Placental epithelial cell (primary cell): ENCODE measurements at places on chromosomes 13 and 19. TPM values are rescaled to one million over a fixed set of nuclear protein-coding genes. Genes with fewer than 3 reads are reported as not detected.

The MYO16 gene
- under 0.01 and 0.54 TPM in 2 replicates for total RNA-seq

The EMC10 gene
- 45.1 and 103 TPM in 2 replicates for total RNA-seq

The AMER2 gene
- under 0.01 and 0.43 TPM in 2 replicates for total RNA-seq

The ACTMAP gene
- total RNA-seq: 0.79 and 1.7 TPM in 2 replicates

The TSEN34 gene
- 89.5 and 106 TPM in 2 replicates for total RNA-seq

The SIAH3 gene
- total RNA-seq: not detected in 2 replicates

The EDDM13 gene
- not detected in 2 replicates for total RNA-seq

The MEIOSIN gene
- not detected in 2 replicates for total RNA-seq

The PROZ gene
- total RNA-seq: not detected in 2 replicates

The NBEA gene
- 0.39 and 1.2 TPM in 2 replicates for total RNA-seq

The CAMSAP3 gene
- 7.8 and 8.2 TPM in 2 replicates for total RNA-seq

The TMC4 gene
- 0.11 and 5.5 TPM in 2 replicates for total RNA-seq

The ATP8B3 gene
- 4.0 and 5.9 TPM in 2 replicates for total RNA-seq

The IZUMO1 gene
- total RNA-seq: 0.39 TPM in 1 of 2 replicates, not detected in the other

The ZNF600 gene
- 7.8 and 9.4 TPM in 2 replicates for total RNA-seq

The SMIM44 gene
- not detected in 2 replicates for total RNA-seq

The ZNF709 gene
- total RNA-seq: 5.1 and 6.7 TPM in 2 replicates

The CACNA1A gene
- total RNA-seq: under 0.01 and 0.39 TPM in 2 replicates

The NMRK2 gene
- total RNA-seq: not detected in 2 replicates
